ENCODE measurements at places on chromosomes 2 and 18.

- DNase-seq: peak; percentile 20
Measured at GRCh38 chr2:45778720-45779171, 127.3 kb downstream of the PRKCE start.

GRCh38 chr18:41645589-41646360, 309.3 kb upstream of the PIK3C3 start:
- DNase-seq: no peak

DNA sequence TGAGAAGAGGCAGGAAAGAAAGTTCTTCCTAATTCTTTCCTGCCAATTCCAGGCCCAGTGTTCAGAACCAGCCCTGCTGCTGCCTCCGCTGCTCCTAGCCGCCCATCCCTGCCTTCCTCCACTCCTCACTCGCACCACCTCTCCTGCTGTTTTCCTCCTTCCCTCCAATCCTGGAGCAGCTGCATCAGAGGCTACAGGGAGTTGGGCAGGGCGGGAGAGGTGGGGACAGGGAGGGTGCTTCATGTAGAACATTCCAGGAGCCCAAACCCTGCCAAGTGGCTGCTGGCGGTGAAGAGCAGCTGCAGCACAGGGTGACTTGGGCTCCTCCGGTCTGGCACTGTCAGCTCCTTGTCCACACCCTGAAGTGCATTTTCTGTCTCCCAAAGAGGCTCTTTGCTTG, 176.3 kb downstream of the TNS1 start:
- DNase-seq: no peak

DNA sequence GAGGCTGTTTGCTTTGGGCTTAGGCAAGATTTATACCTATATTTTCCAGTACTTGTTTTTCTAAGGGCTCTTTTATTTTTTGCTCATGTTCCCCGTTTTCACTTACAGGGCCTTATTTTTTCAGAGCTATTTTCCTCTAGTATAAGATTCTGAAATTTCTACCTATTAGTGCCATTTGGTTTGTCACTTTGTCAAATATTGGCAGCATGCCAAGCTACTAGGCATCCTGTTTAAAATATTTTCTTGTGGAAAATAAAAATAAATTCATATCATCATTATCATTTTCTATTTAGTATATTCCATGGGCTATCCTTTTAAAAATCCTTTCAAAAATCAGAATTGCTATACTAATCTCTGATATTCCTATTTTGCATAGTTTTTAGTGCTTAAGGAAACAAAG, 64.8 kb upstream of the CHST9 start:
- no peak for DNase-seq

GRCh38 chr2:173898178-173898668, 67.0 kb downstream of the SP3 start:
- no peak for DNase-seq

GRCh38 chr18:4130734-4131719, 324.1 kb downstream of the DLGAP1 start:
- no peak for DNase-seq

- no peak for DNase-seq
Measured at GRCh38 chr2:22756276-22757043, 628.5 kb upstream of the KLHL29 start.

DNA sequence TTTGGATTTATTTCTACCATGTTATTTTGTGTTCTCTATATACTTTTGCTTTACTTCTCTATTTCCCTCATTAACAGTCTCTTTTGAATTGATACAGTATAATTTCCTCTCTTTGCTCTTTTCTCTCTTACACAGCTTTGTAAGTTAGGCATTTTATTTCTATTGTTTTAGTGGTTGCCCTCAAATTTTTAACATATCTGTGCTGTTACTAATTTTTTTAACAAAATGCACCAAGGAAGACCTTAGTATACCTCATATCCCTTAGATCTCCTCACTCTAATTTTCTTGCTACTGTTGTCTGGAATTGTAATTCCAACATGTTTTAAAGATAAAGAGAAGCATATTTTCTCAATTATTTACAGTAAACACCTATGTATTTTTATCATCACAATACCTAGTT, 416.8 kb upstream of the SLC14A2 start:
- no peak for DNase-seq

- DNase-seq: no peak
Measured at GRCh38 chr2:134410006-134410405, 156.1 kb downstream of the MGAT5 start.
